ENCODE measurements at places on chromosomes 7 and 10.

GRCh38 chr10:45224219-45224841 is 91.1 kb downstream of the OR13A1 start:
- no peak for DNase-seq

GRCh38 chr7:155353256-155353897 is 55.7 kb downstream of the INSIG1 start:
- DNase-seq = no peak

DNA sequence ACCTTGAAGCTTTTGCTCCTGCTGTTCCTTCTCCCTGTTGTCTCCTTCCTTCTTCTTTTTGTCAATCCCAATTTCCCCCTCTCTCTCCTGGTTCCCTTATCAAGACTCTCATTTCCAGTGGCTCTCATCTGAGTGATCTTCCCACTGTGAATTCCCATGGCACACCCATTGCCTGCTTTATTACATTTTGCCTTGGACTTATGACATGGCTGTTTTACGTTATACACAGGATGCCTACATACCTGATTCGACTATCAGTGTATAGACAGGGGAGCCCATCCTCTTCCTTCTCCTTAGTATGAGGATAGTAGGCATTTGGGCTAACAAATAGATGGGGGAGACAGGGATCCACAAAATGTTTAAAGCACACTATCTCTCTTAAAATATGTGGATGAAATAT is 39.9 kb upstream of the EFCAB10 start:
- DNase-seq = no peak

GRCh38 chr10:78549140-78549935 is 515.7 kb downstream of the RPS24 start:
- DNase-seq = no peak

- DNase-seq = no peak
Measured at GRCh38 chr7:151368136-151368571, 26.5 kb downstream of the NUB1 start.

- DNase-seq = no peak
Measured at GRCh38 chr7:71905821-71906220, 506.3 kb downstream of the CALN1 start.

DNA sequence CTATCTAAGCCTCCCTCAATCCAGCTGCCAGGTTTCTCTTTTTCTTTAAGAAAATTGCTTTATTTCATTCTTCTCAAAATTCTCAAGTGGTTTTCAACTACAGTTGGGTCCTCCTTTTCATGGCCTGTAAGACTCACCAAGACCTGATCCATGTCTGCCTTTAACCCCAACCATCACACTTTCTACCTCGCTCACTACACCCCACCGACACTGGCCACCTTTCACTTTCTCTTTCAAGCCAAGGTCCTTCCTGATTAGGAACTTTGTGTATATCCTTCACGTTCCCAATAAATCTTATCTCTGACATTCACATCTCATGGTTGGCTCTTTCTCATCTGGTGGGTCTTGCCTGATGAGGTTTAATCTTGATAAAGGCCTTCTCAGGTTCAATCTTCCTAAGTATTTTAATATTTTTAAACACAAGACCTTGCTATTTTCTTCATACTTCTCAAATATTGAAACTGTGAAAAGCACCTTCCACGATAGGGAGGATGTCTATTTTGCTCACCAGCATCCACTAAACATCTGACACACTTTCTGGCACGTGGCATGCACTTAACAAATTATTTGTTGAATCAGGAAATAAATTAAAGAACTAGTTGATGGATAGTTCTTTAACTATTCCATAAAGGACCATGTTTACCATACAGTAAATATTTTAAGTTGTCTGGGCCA is 624.8 kb downstream of the GRID1 start:
- DNase-seq = no peak

DNA sequence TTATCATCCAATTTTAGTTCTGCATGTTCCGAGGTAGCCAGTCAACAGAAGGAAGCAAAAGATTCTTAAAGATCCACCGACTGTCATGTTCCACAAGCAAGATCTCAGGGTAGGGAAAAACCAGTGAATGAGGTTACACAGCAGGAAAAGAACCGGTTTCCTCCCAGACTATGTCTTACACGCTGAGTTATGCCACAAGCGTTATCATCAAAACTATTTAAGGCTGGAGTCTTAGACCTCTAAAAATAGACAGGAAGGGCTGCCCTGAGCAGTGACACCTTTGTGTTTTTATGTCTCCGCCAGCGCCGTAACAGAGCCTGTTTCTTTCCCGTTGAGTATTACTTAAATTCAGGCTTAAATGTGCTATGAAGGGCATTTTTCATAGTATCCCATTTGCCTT is 48.3 kb downstream of the PROSER2 start:
- DNase-seq = no peak

DNA sequence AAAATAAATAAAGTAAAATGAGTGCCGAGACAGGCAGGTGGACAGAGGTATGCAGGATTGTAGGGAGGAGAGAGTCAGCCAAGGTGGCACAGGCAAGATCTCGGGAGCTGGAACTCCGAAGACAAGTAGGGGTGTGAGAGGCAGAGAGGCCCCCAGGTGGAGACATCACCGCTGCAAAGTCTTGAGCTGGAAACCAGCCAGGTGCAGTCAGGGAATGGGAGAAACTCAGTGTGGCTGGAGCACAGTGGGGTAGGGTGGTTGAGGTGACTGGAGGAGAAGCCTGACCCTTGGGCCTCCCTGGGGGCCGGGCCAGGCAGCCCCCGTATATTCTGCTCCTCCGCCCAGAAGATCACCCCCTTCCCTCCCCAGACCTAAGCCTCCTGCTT is 4.2 kb downstream of the EPHB4 start:
- no peak for DNase-seq

DNA sequence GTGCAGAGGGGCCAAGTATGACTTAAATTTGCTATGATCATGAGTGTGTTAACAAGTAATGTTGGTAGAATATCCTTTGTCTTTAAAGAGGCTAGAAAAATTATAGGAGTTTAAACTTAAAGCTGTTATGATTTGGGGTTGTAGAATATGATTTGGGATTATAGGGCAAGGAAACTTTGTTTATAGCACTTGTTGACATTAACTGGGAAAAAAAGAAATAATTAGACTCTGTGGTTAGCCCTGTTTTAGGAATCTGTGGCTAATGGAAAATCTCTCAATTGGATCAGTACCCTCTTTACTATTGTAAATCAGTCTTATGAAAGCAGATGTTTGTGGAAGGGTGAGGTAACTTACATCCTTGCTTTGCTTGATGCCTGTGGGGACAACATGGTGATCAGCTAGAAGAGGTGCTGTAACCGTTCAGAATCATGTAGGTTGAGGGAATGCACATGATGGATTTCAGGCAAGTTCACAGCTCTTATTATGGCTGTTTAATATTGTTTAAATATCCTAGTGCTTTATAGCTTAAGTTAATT is 11.1 kb downstream of the ING3 start:
- no peak for DNase-seq

DNA sequence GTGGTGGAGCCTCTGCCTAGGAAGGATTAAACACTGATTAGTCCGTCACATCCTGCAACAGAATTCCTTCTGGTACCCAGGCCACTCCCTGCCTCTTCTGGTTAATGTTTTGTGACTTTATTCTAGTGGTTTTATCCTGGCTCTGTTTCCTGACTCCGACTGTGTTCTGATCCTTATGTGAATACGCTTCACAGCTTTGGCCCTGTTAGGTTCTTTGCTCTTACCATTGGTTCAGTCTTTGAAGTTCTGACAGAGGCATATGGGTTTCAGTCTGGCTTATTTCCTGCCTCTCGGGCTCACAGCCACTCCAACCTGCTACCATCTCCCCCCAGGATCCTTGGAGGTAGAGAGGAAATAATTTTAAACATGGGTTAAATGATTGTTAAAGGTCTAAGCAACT is 23.2 kb upstream of the FGL2 start:
- no peak for DNase-seq

DNA sequence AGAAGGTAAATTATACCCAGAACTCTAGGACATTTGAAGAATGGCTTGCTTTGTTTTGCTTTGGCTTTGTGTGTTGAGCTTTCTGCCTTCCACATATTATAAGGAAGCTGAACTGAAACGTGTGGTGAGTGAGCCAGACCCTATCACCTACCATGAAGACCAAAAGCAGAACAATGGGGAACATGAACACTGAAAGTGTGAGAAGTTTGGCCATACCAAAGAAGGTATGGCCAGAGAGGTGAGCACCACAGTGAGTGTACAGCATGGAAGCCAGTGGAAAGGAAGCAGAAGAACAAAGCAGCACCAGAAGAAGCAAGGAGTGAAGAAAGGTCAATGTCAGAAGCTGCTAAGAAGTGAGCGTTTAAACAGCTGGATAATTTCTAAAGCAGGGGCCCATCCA is 59.7 kb upstream of the CCDC71L start:
- DNase-seq = no peak
